Heart left ventricle (tissue), 16 donors: ENCODE measurements at places on chromosomes 11 and 22. TPM values are rescaled to one million over a fixed set of nuclear protein-coding genes. Genes with fewer than 3 reads are reported as not detected.

JHY gene
- 0.76 TPM for total RNA-seq

OTUB1 gene
- total RNA-seq: 48.2 TPM

IGSF22 gene
- total RNA-seq: 1.1 TPM

DNA sequence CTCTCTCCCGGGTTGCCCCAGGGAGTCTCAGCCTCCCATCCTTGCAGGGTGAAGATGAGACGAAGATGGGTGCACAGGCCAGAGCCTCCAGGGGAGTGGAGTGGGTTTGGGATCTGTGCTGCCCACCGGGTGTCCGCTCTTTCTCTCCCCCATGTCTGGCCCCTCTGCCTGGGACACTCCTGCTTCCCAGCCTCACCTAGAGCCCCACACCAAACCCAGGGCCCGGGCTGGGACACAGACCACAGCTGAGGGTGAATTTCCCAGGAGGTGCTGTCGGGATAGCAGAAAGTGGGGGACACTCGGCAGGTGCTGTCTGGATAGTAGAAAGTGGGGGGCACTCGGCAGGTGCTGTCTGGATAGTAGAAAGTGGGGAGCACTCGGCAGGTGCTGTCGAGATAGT lies 25.0 kb upstream of the KRTAP5-7 start:
- H3K27me3 ChIP-seq: no peaks in the 10 kb centered on the region
- no peak overlapping the region for H3K4me3 ChIP-seq
- H3K36me3 ChIP-seq: peaks cover 40% of the 10 kb centered on the region

GRCh38 chr11:125025968-125026367 lies 37.1 kb upstream of the SLC37A2 start:
- no peaks in the 10 kb centered on the region for H3K27me3 ChIP-seq
- no peaks in the 10 kb centered on the region for H3K4me1 ChIP-seq
- H3K36me3 ChIP-seq: no peaks in the 10 kb centered on the region
- H3K27ac ChIP-seq: no peak overlapping the region

MRGPRX4 gene
- total RNA-seq: not detected

DNA sequence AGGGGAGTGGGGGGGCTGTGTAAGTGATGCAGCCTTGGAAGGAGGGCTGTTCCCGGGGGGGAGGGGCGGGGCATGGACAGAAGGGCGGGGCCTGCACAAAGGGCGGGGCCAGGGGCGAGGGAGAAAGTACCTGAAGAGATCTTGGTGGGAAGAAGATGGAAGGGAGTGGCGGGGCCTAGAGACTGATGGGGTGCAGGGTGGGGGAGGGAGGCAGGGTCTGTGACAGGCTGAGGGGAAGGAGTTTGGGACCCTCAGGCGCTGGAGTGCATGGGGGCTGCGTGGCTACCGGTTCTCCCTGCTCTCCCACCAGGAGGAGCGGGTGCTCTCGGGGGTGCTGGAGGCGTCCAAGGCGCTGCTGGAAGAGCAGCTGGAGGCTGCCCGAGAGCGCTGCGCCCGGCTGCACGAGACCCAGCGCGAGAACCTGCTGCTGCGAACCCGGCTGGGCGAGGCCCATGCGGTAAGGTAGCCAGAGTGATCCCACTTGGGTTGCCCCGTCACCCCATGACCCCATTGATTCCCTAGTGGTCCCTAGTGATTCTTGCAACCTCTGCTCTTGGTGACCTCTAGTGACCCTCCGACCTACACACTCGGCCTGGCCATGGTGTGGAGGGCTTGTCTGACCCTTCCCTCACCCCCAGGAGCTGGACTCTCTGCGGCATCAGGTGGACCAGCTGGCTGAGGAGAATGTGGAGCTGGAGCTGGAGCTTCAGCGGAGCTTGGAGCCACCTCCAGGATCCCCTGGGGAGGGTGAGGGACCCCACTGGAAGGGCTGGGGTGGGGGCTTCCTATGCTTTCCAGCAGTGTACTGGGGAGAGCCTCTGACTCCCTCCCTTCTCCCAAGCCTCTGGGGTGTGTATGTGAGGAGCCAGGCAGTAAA lies 3.1 kb downstream of the CCDC88B start:
- no peak for DNase-seq
- no peaks in the 10 kb centered on the region for H3K27me3 ChIP-seq
- peak overlapping the region; percentile 59 for H3K4me3 ChIP-seq
- H3K4me1 ChIP-seq: peaks cover 8% of the 10 kb centered on the region
- H3K36me3 ChIP-seq: no peaks in the 10 kb centered on the region
- no peak overlapping the region for H3K27ac ChIP-seq

RAG2 gene
- not detected for total RNA-seq

DNA sequence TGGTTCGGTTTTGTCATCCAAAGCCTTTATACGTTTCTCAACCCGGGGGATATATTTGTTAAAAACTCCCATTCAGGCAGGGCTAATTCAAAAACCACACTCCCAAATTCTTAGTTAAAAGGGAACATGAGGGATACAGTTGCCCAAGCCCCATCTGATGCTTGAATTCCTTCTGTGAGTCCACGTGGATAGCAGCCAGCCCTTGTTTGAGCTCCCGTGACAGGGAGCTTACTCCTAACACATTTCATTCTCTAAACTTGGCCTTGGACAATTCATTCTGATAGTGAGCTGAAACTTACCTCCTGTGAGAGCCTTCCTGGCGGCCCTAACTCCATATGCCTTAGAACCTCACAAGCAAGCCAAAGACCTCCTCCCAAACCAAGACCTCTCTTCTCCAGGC lies 357.5 kb downstream of the TENM4 start:
- no peak for DNase-seq
- H3K4me1 ChIP-seq: no peaks in the 10 kb centered on the region
- H3K27me3 ChIP-seq: no peaks in the 10 kb centered on the region
- no peak overlapping the region for H3K4me3 ChIP-seq

OR2D3 gene
- total RNA-seq: not detected

DNA sequence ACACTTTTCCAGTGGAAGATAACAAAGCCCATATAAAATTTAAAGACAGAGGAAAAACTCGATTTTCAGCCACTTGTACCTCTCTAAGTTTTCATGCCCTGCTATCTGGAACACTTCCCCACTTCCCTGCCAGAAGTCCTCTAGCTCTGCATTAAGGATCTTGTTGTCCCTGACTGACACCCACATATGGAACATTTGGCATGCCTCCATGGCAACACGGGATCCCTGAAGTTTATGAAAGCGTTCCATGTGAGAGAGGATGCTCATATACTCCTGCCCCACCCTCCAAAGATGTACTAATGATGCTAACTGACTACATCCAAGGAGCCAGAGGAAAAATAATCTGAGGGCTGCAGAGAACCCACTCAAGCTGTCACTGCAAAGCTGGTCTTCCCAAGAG lies 8.8 kb upstream of the C11orf91 start:
- H3K4me1 ChIP-seq: peaks cover 77% of the 10 kb centered on the region
- no peaks in the 10 kb centered on the region for H3K27me3 ChIP-seq
- H3K36me3 ChIP-seq: peaks cover 35% of the 10 kb centered on the region

GRCh38 chr22:38468443-38469305 lies 778 bp downstream of the KDELR3 start:
- peak overlapping the region; percentile 53 for H3K27ac ChIP-seq
- peaks cover 23% of the 10 kb centered on the region for H3K4me1 ChIP-seq
- no peak for DNase-seq
- H3K36me3 ChIP-seq: no peaks in the 10 kb centered on the region

C11orf52 gene
- 2.0 TPM for total RNA-seq

DNA sequence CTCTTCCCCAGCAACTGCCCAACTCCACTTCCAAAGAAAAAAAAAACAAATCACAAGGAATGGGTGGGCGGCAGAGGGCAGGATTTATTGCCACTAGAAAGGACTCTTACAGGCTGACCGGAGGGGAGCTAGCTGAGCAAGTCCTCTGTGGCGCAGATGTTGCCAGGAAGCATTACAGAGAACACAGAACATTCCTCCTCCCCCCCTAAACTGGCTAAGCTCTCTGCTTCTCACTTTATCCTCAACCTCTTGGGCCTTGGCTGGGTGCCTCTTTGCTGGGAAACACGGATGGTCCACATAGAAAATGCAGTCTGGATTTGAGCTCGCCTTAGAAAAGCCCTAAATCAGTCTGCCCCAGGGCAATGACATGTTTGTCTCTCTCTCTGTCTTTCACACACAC lies 12.6 kb upstream of the FJX1 start:
- DNase-seq: peak; percentile 55
- H3K36me3 ChIP-seq: no peaks in the 10 kb centered on the region
- H3K4me3 ChIP-seq: no peak overlapping the region
- H3K27ac ChIP-seq: no peak overlapping the region
- peaks cover 3% of the 10 kb centered on the region for H3K27me3 ChIP-seq
- peaks cover 5% of the 10 kb centered on the region for H3K4me1 ChIP-seq

DNA sequence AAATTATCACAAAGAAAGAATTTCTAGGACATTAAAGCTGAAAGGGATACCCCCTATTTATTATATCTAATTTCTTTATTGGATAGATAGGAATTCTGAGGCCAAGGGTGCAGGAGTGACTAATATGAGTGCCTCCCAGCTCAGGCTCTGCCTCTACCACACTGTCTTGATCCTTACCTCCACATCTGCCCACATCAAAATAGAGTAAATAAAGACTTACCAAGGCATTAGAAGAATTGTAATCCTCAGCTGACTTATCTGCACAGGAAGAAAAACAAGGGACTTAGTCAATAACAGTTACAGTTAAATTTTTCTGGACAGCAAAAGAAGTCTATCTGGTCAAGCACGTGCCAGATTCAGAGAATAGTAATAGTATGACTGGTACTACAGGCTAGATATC lies 72.6 kb upstream of the GDPD4 start:
- H3K4me1 ChIP-seq: no peaks in the 10 kb centered on the region
- no peak overlapping the region for H3K27ac ChIP-seq
- no peak overlapping the region for H3K4me3 ChIP-seq
- H3K27me3 ChIP-seq: no peaks in the 10 kb centered on the region
- H3K36me3 ChIP-seq: no peaks in the 10 kb centered on the region

DNA sequence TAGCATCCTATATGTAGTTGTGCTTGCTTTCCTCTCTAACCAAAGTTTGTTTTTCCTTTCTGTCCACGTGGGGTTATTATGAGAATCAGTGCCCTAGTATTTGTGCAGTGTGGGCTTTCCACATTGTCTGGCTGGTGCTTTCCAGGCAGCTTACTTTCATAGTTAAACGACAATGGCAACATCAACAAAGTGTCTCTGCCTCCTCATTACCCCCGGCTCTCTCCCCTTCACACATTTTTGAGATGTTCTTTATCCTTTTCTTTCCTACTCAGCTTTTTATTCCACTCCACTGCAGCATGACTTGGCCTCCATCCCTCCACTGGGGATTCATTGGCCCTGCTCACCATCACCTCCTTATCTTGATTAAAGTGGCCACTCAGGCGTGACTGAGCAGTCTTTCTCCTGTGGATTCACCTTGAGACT lies 19.1 kb downstream of the SPECC1L start:
- no peaks in the 10 kb centered on the region for H3K36me3 ChIP-seq
- H3K4me3 ChIP-seq: no peak overlapping the region
- H3K4me1 ChIP-seq: peaks cover 86% of the 10 kb centered on the region
- H3K27ac ChIP-seq: peak overlapping the region; percentile 79

- DNase-seq: no peak
- H3K36me3 ChIP-seq: no peaks in the 10 kb centered on the region
- no peak overlapping the region for H3K4me3 ChIP-seq
- H3K27me3 ChIP-seq: no peaks in the 10 kb centered on the region
Measured at GRCh38 chr22:45254388-45254787, 13.7 kb upstream of the KIAA0930 start.

PGR gene
- total RNA-seq: 11.4 TPM

GRCh38 chr11:119772641-119773415 lies 43.8 kb upstream of the NECTIN1 start:
- H3K27ac ChIP-seq: no peak overlapping the region
- H3K36me3 ChIP-seq: no peaks in the 10 kb centered on the region
- H3K4me1 ChIP-seq: no peaks in the 10 kb centered on the region
- no peaks in the 10 kb centered on the region for H3K27me3 ChIP-seq
- H3K4me3 ChIP-seq: no peak overlapping the region

PGA5 gene
- 0.80 TPM for total RNA-seq

DNA sequence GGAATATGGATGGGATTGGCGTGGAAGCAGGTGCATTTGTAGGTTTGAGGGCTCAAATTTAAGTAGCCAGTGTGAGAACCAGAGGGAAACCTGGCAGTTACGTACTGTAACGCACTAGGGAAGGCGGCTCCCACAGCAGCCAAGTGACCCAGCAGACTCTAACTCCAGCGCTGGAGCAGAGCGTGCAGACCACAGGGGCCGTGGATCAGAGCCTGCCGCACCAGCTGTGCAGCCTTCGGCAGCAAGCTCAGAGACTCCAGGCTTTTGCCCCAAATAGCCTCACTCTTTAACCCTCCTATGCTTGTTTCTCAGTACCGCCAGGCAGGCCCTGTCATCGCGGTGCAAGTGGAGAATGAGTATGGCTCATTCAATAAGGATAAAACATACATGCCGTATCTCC lies 12.3 kb downstream of the GLB1L3 start:
- no peaks in the 10 kb centered on the region for H3K27me3 ChIP-seq
- DNase-seq: no peak
- no peaks in the 10 kb centered on the region for H3K36me3 ChIP-seq
- H3K4me3 ChIP-seq: no peak overlapping the region

DNA sequence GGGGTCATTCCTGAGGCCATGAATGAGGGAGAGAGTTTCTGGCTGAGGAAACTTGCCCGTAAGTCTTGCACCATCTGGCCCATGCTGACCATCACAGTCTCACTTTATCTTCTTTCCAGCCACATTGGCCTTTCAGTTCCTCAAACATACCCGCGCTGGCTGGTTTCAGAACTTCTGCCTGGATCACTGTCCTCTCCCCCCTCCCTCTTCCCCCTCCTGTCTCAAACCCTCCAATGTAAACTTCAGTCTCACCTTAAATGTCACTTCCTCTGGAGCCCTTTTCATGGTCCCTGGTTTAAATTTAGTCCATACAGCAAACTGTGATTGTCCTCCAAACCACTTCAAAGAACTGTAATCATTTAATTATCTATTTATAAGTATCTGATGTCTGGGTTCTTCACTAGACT lies 3.7 kb upstream of the TMEM109 start:
- H3K36me3 ChIP-seq: no peaks in the 10 kb centered on the region
- no peak overlapping the region for H3K27ac ChIP-seq
- no peak overlapping the region for H3K4me3 ChIP-seq

- DNase-seq: no peak
- H3K27me3 ChIP-seq: no peaks in the 10 kb centered on the region
- no peaks in the 10 kb centered on the region for H3K36me3 ChIP-seq
- H3K4me3 ChIP-seq: no peak overlapping the region
- H3K4me1 ChIP-seq: no peaks in the 10 kb centered on the region
Measured at GRCh38 chr11:29231586-29231985, 785.2 kb downstream of the KCNA4 start.
